Activated CD4-positive, alpha-beta T cell treated with anti-CD3 and anti-CD28 coated beads for 36 hours (primary cell): ENCODE measurements at places on chromosomes 7 and 10. TPM values are rescaled to one million over a fixed set of nuclear protein-coding genes. Genes with fewer than 3 reads are reported as not detected.

LIPN gene
- not detected for total RNA-seq

ERCC6 gene
- total RNA-seq: 15.8 TPM

FMC1 gene
- total RNA-seq: 1.7 TPM

SPDYE1 gene
- total RNA-seq: not detected

GRCh38 chr7:74455291-74455804 lies 1.6 kb downstream of the GTF2IRD1 start:
- no peak for DNase-seq

DNA sequence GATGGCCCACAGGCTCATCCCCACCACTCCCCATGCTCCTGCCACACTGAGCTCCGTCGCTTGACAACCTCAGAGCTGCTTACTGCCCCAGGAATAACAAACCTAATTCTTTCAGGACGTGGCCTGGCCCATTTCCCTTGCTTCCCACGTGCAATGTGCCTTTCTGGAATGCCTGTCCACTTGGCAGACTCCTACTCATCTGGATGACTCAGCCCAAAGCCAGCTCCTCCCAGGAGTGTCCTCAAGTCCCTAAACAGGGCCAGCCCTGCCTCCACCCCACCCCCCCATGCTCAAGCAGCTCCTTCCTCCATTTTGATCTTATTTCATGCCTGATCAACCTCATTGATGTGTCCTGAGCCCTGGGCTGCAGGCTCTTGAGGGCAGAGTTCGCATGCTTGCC lies 164.9 kb upstream of the RNF32 start:
- DNase-seq: no peak

GRCh38 chr10:107103174-107104025 lies 61.1 kb downstream of the SORCS1 start:
- no peak for DNase-seq

DNA sequence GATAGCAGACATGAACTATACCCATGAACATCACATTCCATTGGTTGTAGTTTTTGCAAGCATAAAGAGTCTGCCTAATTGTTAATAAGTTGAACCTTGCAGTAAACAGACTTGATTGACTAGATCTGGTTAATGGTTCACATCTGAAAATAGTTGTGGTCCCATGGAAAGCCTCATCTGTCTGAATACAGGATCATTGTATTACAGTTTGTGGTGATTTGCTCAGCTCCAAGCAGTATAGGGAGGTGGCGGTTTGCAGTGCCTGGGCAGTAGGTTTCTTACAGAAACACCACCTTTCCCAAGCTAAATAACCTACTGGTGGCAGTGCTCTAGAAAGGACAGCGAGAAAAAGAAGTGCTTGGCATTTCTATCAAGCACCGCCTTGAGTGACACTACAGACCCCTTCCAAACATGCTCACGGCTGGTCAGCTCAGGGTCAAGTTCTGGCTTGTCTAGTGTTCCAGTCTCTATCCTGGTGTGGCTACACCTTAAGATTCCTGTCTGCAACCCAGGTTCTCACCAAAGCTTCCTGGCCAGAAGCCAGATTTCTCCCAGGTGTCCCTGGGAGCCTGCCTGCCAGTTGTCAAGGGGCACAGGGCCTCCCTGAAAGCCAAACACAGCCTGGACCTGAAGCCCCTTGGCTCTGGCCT lies 119.9 kb downstream of the FANK1 start:
- no peak for DNase-seq

DNA sequence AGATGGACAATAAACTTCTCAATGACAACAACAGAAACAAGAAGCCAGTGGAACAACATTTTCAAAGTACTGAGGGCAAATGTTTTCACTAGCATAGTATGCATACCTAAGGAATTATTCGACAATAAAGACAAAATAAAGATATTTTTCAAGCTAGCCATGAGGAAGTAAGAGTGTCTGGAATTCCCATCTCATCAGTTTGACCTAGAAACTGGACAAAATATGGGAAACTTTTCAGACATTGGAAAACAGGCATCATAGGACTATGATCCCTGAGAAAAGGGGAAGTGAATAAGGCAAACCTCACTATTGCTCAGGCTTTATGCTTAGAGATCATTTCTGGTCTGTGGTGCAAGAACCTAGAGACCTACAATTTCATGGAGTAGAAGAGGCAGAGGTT lies 86.3 kb downstream of the OAT start:
- no peak for DNase-seq

DNA sequence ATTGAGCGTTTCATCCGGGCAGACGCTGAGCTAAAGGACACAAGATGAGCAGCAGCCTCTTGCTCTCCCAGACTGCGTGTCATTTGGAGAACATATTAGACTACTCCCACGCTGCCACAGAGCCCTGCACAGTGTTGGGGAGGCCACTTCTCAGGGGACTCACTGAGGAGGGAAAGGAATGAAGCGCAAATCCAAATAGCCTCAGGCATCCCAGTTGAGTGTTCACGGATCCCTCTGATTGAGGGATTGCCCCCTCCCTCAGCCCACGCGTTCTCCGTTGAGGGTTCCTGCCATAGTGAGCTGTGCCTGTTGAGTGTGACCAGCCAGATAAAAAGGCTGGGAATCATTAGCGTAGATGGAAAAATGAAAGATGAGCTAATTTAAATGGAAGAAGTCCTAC lies 563.4 kb downstream of the ACTR3B start:
- DNase-seq: no peak
